ENCODE measurements at places on chromosomes 3 and 15.

- DNase-seq, result no peak
Measured at GRCh38 chr15:89917442-89918101, 4.8 kb upstream of the ARPIN start.

- DNase-seq, result no peak
Measured at GRCh38 chr3:183537295-183537730, 18.2 kb downstream of the KLHL6 start.

GRCh38 chr15:98292442-98293240 is 332.1 kb downstream of the ARRDC4 start:
- peak; percentile 73 for DNase-seq

DNA sequence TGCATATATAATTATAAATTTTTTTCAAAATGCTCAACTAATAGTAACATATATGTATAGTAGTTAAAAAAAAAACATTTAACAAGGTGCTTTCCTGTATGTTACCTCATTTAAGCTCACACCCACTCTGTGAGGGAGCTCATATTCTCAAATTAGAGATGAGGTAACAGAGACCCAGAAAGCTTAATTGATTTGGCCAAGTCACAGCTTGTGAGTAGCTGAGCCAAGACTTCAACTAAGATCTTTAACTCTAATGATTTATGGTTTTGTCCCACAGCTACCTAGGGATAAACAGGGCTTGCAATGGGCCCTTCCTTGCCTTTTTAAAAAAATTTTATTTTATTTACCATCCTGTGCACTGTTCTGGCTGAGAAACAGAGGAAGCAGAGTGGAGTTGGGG is 230.0 kb upstream of the GOLIM4 start:
- no peak for DNase-seq

- DNase-seq, result no peak
Measured at GRCh38 chr3:25420885-25421284, 7.2 kb upstream of the RARB start.

DNA sequence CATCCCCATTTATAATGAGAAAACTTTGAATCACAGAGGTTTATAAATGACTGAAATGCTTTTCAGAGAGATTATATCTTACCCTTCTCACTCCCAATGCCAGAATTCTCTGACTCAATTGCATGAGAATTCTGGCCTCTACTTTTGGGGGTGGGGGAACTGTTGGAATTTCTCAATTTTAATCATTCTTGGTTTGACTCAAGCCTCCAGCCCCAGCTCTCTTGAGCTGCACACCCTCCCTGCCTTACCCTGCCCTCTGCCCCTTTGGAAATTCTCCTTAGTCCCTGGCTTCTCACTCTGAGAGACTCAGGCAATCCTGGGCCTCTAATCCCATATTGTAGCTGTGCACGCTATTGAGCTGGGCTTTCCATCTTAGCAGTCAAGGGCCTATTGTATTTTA is 44.2 kb downstream of the ZNF589 start:
- no peak for DNase-seq

GRCh38 chr3:16148783-16149182 is 25.7 kb upstream of the GALNT15 start:
- DNase-seq, result no peak

DNA sequence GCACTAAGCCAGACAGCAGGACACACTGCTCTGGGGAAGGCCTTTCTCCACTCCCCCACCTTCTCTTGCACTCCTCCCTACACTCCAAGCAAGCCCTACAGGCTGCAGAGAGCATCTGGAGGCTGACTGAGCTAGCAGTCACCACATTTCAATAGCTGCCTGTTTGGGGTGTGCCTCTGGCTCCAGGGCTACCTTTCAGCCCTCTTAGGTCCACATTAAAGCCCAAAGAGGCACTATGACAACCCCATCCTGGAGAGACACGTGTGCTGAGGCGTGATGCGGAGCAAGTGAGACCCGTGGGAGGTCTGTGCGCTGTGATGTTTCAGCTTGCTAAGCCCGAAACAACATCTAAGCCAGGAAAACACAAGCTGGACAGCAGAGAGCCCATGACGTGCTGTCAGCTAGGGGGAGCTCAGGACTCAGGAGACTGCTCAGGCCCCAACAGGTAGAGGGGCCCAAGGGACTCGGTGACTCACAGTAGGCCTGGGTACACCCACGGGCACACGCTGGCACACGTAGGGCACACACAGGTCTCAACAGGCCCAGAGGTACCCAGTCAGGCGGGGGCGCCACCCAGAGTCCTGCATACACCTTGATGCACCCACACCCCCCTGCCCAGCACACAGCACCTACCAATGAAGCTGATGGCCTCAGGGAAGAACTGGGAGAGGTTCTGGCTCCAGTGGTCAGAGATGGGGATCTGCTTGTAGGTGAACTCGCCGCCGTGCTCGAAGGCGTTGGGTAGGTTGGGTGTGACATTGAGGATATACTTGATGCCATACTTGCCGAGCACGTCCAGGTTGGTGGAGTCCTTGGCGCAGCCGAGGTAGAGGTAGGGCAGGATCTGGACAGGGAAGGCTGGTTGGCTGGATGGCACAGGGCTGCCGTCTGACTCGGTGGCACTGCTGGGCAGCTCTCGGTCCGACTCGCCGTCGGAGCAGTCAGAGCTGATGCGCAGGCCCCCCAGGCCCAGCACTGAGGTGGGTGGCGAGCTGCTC is 2.8 kb downstream of the DUSP7 start:
- peak; percentile 68 for DNase-seq

GRCh38 chr3:10502185-10502880 is 3.1 kb downstream of the ATP2B2 start:
- DNase-seq, result no peak

All from GM13976 (cell line).